NCI-H226 (cell line): ENCODE measurements at places on chromosomes 6 and 20.

GRCh38 chr6:166073082-166073481 is 94.6 kb downstream of the TBXT start:
- no peak for DNase-seq

GRCh38 chr20:57266291-57267157 is at the start of gene BMP7:
BMP7 (minus strand) TSS chr20:57266641; CDS start chr20:57266122, 519 bp downstream.
- DNase-seq: no peak

DNA sequence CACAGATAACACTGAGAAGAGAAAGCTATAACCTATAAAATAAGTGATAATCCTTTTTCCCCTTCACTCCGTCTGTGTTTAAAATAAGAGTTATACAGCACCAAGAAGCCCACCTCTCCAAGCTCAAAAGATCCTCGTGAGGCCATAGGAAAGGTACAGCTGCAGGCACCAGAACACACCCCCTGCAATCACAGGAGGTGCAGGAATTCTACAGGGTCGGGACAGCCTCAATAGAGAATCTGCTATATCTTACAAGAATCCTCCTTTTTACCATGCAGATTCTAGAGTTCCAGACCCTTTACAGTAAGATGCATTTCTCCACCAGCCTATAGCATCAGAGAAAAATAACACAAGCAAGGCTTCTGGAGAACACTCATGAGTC is 5.0 kb upstream of the ADGRF1 start:
- no peak for DNase-seq

GRCh38 chr6:32906539-32906938 is 34.3 kb downstream of the HLA-DMB start:
- no peak for DNase-seq

GRCh38 chr20:4484379-4484997 is 237.2 kb upstream of the PRND start:
- DNase-seq: no peak

DNA sequence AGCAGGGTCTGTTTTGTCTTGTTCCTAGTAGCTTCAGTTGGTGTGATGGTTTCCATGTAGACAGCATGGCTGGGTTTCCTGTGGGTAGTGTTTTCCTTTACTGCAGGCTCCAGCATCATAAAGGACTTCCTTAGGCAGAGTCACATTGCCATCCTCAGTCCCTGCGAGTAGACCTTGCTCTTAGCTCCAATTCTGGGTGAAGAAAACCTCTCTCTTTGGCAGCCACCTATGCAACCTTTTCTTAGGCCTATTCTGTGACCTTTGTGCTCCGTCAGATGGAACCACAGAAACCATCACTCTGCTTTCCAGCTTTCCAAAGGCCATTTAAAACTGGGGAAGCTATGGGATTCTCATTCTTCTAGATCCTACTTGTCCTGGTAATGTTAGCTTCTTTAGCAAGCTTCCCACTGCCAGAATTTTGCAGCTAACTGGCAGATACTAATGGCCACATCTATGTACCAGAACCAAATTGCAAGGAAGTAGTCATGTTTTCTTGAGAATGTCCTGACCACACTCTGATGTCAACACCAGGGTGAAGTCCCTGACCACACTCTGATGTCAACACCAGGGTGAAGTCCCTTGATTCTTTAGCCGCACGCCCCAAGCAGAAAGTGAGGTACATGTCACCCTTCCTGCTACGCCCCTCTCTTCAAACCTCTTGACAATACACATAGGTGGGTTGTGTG is 646.6 kb upstream of the HS3ST5 start:
- DNase-seq: no peak

DNA sequence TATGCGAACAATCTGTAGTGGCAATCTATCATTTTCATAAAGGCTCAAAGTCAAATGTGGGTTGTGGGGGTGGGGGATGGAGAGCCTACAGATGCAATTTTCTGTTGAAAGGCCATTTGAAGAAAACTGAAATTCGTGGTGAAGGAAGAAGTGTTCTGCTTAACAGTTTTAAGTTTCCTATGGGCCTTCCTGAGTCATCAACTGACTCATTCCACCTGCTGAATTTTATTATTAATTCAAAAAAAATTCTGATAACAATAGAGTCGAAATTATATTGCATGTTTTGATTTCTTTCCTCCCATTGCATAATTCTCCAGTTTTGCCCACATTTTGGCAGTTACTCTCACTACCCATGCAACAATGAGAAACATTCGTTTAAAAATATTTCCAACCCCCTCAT is 622.3 kb upstream of the ARID1B start:
- DNase-seq: no peak

DNA sequence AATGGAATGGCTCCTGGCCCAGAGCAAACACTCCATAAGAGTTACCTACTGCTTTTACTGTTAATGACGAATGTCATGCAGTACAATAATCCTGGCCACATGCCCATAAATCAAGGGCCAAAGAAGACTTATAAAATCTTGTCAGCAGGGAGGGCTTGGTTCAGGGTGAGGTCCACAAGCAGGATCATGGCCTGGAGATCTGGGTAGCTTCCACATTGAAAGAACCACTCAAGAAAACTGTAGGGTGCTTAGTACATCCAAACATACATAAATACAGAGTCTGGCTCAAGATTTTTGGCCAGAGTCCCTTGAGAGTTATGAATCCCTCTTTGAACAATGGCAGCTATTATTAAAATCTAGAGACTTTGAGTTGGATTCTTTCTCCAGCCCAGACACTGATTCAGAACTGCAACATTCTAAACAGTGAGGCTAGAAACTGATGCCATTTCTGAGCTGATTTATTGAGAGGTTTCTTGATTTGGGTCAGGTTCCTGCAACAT is 188.7 kb downstream of the CDC5L start:
- no peak for DNase-seq

DNA sequence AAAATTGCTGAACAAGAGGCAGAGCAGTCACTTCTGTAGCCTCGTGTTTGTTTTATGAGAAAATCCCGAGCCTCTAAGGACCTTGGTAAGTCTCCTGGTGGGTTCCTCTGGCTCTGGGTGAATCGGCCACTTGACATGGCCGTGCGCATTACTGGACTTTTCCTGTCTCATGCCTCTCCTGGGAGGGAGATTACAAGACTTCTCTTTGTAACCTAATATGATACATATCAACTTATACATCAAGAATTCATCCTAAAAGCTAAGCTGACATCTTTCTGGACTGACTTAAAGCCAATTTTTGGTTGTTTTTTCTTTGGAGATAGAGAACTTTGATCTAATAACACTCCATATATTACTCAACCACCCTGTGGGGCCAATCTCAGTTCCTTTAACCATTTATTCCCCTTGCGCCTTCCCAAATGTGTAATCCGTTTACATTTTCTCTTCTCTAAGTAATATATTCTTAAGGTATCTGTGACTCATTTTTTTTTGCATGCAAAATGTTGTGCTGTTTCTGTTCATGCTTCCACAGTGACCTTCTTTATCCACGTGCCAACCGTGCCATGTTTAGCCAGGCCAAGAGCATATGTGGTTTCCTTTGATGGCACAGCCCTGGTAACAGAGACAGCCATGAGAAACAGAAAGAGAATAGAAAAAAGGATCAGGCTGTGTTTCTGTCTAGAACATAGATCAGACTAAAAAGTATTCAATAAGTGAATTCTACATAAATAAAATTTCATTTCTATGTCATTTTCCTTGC is 47.5 kb upstream of the JAG1 start:
- DNase-seq: no peak

DNA sequence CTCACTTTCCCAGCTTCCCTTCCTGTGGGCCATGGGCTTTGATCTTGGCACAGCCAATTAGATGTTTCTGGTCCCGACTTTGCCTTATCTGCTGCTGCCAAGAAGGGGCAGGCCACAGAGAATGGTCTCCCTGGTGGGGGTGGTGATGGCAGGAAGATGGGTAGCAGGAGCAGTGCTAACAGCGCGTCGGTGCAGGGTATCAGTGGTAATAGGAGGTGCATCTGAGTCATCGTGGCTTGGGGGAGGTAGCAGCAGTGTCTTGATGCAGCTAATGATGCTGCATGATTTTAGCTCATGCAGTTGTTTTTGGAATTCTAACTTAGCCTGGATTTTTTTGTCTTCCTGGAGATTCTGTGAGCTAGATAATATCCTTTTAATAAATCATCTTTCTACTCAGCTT is 18.9 kb upstream of the MAS1 start:
- DNase-seq: no peak

GRCh38 chr20:47334022-47334551 is 22.4 kb downstream of the ZMYND8 start:
- peak; percentile 98 for DNase-seq

GRCh38 chr20:23622839-23623343 is 14.9 kb downstream of the CST3 start:
- DNase-seq: peak; percentile 84

GRCh38 chr20:43941476-43942200 is 27.0 kb downstream of the TOX2 start:
- peak; percentile 51 for DNase-seq

GRCh38 chr6:27865850-27866356 is 46.3 kb downstream of the OR2B2 start:
- DNase-seq: peak; percentile 9

- peak; percentile 42 for DNase-seq
These were observed 89.9 kb downstream of the TULP4 start for GRCh38 chr6:158402184-158402583.

- peak; percentile 94 for DNase-seq
These were observed 124.2 kb downstream of the LY86 start for GRCh38 chr6:6712449-6713403.

GRCh38 chr6:28789553-28790083 is 134.2 kb downstream of the TRIM27 start:
- peak; percentile 45 for DNase-seq

DNA sequence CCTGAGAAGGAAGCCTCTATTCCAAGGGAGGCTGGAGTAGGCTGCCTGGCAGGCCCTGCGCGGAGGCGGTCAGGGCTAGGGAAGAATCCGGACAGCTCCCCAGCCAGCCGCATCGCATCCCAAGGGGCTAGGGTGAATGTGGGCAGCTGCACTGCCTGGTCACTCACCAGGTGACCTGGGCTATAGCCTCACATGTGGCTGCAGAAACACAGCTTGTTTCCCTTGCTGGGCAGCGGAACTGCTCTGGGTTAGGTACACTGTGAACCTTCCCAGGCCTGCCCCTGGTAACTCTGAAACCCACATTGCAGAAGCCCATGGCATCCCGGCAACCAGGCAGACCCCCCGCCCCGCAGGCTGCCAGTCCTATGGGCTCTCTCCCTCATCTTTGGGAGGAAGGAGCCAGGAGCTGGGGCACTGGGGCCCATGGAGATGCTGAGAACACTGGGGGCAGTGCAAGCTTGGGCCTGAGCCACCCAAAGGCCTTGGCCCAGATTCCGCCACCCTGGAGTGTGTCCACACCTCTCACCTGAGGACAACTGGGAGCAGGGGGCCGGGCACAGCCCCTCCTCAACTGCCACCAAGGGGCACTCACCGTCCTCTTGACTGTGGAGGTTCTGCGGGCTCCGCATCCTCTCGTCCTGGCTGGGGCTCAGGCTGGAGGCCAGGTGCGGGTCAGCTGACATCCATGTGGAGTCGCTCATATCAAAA is 111.0 kb downstream of the NOL4L start:
- DNase-seq: no peak

DNA sequence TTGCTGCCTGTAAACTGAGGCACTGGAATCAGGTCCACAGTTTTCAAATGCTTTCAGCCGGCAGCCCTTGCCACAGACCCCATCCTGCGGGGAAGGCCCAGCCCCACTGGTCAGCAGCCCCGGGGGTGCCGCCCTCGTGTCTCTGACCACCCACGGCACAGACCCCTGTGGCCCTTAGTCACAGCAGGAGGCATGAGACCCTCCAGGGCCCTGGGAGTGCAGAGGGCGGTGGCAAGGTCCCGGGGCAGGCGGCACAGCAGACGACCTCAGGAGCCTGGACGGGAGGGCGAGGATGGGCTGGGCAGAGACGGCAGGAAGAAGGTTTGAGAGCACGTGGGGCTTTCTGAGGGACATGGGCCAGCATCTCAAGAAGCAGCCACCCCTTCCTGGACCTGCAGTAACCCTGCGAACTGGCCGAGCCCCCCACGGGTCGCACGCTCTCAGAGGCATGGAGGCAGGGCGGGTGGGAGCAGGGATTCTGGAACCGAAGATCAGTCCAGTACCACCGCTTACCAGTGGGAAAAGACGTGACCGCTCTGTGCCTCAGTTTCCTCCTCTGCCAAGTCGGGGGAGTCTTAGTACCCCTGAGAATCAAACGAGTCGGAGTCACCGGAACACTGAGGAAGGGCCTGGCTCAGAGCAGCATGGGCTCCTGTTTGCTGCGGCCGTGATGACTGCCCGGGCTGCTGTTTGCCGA is 140.7 kb downstream of the TAF4 start:
- DNase-seq: no peak

DNA sequence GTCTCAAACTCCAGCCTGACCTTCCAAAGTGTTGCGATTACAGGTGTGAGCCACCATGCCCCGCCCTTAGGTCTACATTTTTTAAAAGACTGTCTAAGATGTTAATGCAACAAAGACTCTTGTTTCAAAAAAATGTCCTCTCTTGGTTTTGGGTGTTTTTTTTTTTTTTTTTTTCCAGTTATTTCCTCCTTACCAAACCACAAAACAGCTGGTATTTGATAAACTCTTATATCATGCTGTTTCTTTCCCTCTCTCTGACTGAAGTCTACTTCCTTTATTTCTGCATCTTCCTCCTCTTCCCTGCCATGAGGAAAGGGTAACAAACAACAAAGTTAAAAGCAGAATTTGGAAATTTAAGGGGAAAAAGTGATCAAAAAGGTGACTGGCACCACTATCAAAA is 21.2 kb downstream of the STK38 start:
- DNase-seq: no peak

DNA sequence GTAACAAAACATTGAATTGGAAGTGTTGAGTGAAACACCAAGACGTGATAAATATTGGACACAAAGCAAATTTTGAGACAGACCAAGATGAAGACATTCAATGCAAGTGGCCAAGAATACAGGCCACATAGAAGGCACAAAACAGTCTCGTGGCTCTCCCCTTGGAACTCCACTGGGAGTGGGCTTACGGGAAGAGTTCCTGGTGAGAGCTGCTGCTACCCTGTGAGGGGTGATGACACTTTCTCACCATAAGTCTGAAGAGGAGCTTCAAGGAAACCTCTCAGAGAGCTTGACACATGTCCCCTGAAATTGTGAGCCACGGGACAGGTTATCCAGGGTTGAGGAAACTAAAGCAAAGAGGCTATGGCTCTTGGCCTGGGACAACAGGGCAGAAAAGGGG is 48.6 kb upstream of the SLC22A16 start:
- no peak for DNase-seq

GRCh38 chr6:165178056-165178455 is 131.3 kb downstream of the C6orf118 start:
- no peak for DNase-seq

DNA sequence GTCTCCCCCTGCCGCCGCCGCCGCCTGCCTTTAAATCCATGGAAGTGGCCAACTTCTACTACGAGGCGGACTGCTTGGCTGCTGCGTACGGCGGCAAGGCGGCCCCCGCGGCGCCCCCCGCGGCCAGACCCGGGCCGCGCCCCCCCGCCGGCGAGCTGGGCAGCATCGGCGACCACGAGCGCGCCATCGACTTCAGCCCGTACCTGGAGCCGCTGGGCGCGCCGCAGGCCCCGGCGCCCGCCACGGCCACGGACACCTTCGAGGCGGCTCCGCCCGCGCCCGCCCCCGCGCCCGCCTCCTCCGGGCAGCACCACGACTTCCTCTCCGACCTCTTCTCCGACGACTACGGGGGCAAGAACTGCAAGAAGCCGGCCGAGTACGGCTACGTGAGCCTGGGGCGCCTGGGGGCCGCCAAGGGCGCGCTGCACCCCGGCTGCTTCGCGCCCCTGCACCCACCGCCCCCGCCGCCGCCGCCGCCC is 474 bp downstream of the CEBPB start:
- DNase-seq: peak; percentile 72

GRCh38 chr6:56862415-56863175 is 92.3 kb upstream of the BEND6 start:
- peak; percentile 69 for DNase-seq

GRCh38 chr20:19250346-19250745 is 37.9 kb downstream of the SLC24A3 start:
- no peak for DNase-seq
